ENCODE measurements at places on chromosomes 7 and 10. TPM values are rescaled to one million over a fixed set of nuclear protein-coding genes. Genes with fewer than 3 reads are reported as not detected.

The GDF10 gene
- 20.1 TPM for total RNA-seq

The SCD gene
- 309 TPM for total RNA-seq

The ASB10 gene
- total RNA-seq: not detected

The TWIST1 gene
- 28.5 TPM for total RNA-seq

The SLC13A1 gene
- total RNA-seq: not detected

The ADGRA1 gene
- total RNA-seq: not detected

The SLC18A3 gene
- total RNA-seq: not detected

The CALCR gene
- not detected for total RNA-seq

The ORAI2 gene
- 18.6 TPM for total RNA-seq

The PALD1 gene
- total RNA-seq: 7.8 TPM

The EN2 gene
- not detected for total RNA-seq

The FXYD4 gene
- total RNA-seq: not detected

The TMEM130 gene
- 0.30 TPM for total RNA-seq

The EGFR gene
- total RNA-seq: 72.3 TPM

The ZNF425 gene
- total RNA-seq: 10.9 TPM

The C10orf67 gene
- total RNA-seq: 1.6 TPM

The NODAL gene
- total RNA-seq: not detected

The ITIH5 gene
- 86.4 TPM for total RNA-seq

The WIPF3 gene
- 4.2 TPM for total RNA-seq

The POMZP3 gene
- total RNA-seq: 7.5 TPM

The LAMB4 gene
- total RNA-seq: 0.42 TPM

The PLXNA4 gene
- total RNA-seq: 12.6 TPM

The PTPRN2 gene
- 10.7 TPM for total RNA-seq

The GJD4 gene
- total RNA-seq: 0.20 TPM

The FAM241B gene
- total RNA-seq: 0.59 TPM

The PNLIPRP2 gene
- 0.42 TPM for total RNA-seq

The ADO gene
- total RNA-seq: 50.5 TPM

The SPDYE8 gene
- not detected for total RNA-seq

The CCM2 gene
- 44.2 TPM for total RNA-seq

The NACAD gene
- 6.1 TPM for total RNA-seq

The CDH23 gene
- total RNA-seq: 13.8 TPM

The PPP1R3C gene
- 3.3 TPM for total RNA-seq

The TMEM26 gene
- not detected for total RNA-seq

The GRID2IP gene
- not detected for total RNA-seq

The MUC3A gene
- not detected for total RNA-seq

The MACROH2A2 gene
- 11.1 TPM for total RNA-seq

The WEE2 gene
- total RNA-seq: not detected

The IRF5 gene
- total RNA-seq: 7.8 TPM

The SFXN2 gene
- 10.4 TPM for total RNA-seq

The PIK3AP1 gene
- 21.3 TPM for total RNA-seq

The OPTN gene
- 76.3 TPM for total RNA-seq

The ACHE gene
- total RNA-seq: 3.0 TPM

The CLDN3 gene
- total RNA-seq: not detected

The LIPA gene
- total RNA-seq: 37.5 TPM

The WAPL gene
- 26.7 TPM for total RNA-seq

The NPTX2 gene
- 42.2 TPM for total RNA-seq

The ANKRD61 gene
- total RNA-seq: not detected

Measured in tibial nerve (tissue), 4 donors.